ENCODE measurements at places on chromosomes 2 and 18. TPM values are rescaled to one million over a fixed set of nuclear protein-coding genes. Genes with fewer than 3 reads are reported as not detected.

Gene BOLL
- not detected for total RNA-seq

Gene ALKAL2
- not detected for total RNA-seq

Gene SP110
- 19.1 TPM for total RNA-seq

Gene RGPD4
- not detected for total RNA-seq

All from hair follicle dermal papilla cell (primary cell).